ENCODE measurements at places on chromosomes 1 and 21.

GRCh38 chr1:93608187-93609109, 73.2 kb downstream of the BCAR3 start:
- DNase-seq, result no peak

- no peak for DNase-seq
Observed at GRCh38 chr1:164685266-164686035, 126.5 kb downstream of the PBX1 start.

- no peak for DNase-seq
Observed at GRCh38 chr1:231420299-231420958, 1.7 kb downstream of the EGLN1 start.

DNA sequence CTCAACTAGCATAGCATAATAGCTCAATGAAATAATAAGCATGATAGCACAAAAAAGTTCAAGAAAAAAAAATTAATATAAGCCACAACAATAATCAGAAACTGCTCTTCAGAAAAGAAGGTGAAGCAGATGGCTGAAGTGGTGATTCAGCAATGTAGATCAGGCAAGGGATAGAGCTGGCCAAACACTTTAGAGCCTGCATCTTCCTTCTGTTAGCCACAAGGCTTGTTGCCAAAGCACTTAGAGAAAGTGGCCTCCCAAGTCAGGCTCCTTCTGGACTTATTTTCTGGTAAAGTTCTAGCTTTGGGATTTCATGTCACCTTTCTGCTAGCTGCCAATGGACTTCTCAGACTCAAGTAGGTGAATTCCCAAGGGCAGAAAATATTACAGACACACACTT, 60.3 kb upstream of the C1orf87 start:
- DNase-seq, result no peak

DNA sequence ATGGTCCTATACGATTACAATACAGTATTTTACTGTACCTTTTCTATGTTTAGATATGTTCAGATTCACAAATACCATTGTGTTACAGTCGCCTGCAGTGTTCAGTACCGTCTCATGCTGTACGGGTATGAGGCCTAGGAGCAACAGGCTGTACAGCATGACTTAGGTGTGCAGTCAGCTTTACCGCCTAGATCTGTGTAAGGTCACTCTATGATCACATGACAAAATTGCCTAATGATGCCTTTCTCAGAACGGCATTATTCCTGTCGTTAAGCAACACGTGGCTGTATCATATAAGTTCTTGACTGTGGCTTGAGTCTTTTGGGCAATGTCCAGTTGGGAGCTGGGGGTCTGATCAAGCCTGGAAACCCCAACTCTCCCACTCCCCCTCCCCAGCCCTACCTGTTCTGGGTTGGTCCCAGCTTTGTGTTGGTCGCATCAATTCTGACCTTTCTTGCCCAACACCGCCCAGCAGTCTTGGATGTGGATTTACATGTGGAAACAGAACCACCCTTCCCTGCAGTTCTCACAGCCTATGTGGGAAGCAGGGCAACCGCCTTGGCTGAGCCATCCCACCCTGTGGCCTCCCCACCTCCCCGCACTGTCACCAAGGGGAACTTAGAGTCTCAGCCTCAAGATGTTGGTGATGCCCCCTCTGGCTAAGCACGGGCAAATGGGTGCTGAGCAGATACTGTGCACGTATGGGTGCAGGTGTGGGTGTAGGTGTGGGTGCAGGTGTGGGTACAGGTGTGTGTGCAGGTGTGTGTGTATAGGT, 80.2 kb upstream of the ACTL8 start:
- DNase-seq, result no peak

GRCh38 chr21:28906236-28906635, 86.4 kb downstream of the LTN1 start:
- DNase-seq, result no peak

GRCh38 chr1:92804721-92805201, 19.9 kb upstream of the EVI5 start:
- DNase-seq, result no peak

Data from DMS153 (cell line).